ENCODE measurements at places on chromosomes 5 and 9.

GRCh38 chr5:38607396-38607795 lies 51.0 kb upstream of the LIFR start:
- DNase-seq = no peak

DNA sequence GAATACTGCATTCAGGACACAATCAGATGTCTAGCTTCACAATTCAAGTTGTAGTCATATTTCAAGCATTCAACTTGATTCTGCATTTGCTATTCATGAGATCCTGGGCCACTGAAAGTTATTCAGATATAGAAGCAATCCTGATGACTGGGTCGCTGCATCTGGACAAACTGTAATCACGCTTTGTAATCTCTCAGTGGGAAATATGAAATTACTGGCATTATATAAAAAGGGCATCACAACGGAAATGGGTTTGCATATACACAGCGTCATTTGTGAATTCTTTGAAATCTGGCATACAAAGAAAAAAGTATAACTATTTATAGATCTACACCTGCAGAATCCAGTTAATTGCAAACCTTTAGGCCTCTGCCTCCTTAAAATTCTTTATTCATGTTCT lies 102.2 kb downstream of the PARP8 start:
- DNase-seq = no peak

GRCh38 chr9:117714282-117714681 lies 10.1 kb downstream of the TLR4 start:
- DNase-seq = no peak

DNA sequence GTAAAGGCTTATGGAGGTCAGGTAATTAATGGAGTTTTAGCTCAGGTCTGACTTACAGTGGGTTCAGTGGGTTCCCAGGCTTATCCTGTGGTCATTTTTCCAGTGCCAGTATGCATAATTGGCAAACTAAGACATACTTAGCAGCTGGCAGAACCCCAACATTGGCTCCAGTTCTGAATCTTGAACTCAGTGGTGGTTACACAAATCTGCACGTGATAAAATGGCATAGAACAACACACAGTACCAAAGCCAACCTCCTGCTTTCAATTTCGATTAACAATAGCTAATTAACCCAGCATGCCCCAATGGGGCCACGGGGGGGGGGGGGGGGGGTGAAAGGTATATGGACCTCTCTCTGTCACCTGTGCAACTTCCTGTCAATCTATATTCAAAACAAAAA lies 19.0 kb upstream of the BARX1 start:
- DNase-seq = no peak

- DNase-seq = no peak
Measured at GRCh38 chr9:84755380-84755779, 85.9 kb downstream of the NTRK2 start.

GRCh38 chr9:96665789-96666188 lies 10.7 kb upstream of the PRXL2C start:
- DNase-seq = no peak

DNA sequence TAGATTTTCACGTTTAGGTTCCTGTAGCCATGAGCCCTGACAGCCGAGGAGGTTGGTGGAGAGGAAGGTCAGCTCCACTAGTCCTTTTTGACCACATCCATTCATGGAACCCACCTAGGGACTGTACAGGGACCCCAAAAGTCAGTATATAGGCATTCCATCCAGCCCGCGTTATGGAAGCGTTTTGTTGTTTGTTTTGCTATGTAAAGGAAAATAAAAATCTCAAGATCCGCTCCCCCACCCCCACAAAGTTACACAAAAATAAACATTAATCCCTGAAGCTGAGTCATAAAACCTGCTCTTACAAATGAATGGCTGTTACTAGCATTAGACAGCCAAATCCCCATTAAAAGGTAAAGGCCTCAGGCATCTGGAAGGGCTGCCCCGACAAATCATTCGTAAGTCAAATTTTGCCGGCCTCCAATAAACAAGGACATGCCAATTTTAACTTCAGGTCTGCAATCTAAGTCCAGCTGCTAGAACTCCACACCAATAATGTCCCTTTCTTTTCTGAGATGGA lies 292.9 kb downstream of the MED10 start:
- no peak for DNase-seq

- no peak for DNase-seq
Measured at GRCh38 chr5:111211341-111211740, 12.8 kb upstream of the CAMK4 start.

DNA sequence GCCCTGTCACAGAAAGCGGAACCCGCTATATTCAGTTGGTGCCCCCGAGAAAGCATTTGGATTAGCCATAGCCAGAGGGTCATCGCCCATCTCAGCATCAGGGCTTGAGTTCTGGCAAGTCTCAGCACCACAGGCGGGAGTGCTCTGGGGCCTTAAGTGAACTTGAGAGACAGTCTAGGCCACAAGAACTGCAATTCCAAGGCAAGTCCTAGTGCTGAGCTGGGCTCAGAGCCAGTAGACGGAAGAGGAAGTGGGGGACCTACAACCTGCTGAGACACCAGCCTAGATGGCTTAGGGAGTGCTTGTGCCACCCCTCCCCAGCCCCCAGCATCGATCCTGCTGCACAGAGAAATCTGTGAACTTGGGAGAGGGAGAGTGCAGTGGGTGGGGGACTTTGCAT lies 594.9 kb downstream of the CCDC171 start:
- DNase-seq = no peak

DNA sequence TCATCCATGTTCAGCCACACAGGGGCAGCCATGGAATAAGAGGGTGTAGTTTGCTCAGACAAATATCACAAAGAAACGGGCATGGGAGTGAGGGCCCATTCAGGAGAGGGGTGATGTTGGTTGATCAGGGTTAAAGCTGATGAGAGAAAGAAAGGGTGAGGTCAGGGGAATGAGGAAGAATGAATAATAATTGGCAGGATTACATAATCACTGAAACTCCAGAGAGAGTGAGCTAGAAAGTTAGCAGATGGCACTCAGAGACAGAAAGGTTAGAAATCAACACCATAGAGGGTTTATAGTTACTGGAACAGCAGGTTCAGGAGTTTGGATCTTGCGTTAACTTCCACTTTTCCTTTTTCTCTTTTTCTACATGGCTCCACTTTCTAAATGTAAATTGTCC lies 113.9 kb downstream of the TAF11L14 start:
- no peak for DNase-seq

DNA sequence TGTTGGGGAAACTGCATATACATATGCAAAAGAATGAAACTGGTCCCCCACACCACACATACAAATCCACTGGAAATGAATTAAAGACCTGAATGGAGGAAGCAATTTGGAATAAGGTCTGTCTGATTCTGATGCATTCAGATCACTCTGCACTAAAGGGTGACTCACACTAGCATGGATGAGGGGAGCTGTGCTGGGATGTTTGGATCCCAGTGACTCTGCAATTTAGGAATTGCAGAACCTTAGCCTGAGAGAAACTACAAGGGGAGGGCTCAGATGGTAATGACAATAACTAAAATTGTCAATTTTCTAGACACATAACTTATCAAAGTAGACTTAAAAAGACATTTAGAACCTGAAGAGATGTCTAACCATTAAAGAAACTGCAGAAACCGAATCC lies 312.0 kb downstream of the CDK5RAP2 start:
- DNase-seq = no peak

DNA sequence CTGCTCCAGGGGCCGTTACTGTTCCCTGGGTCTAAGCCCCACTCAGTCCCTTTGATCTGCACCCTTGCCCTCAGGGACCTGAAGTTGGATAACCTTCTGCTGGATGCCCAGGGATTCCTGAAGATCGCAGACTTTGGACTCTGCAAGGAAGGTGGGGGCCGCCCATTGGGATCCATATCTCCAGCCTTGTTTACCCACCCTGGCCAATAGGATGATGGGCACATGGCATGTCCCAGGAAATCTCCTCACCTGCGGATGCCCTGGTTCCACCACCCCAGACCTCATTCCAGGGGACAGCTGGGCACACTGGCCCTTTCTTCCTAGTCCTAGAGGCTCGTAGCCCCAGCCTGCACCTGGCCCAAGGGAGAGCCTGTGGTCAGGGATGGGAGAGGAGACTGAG lies 5.5 kb downstream of the ZDHHC12 start:
- no peak for DNase-seq

- DNase-seq = no peak
Measured at GRCh38 chr9:135009794-135010585, 77.5 kb upstream of the OLFM1 start.

- DNase-seq = no peak
Measured at GRCh38 chr5:126975796-126976195, 54.6 kb downstream of the MARCHF3 start.

DNA sequence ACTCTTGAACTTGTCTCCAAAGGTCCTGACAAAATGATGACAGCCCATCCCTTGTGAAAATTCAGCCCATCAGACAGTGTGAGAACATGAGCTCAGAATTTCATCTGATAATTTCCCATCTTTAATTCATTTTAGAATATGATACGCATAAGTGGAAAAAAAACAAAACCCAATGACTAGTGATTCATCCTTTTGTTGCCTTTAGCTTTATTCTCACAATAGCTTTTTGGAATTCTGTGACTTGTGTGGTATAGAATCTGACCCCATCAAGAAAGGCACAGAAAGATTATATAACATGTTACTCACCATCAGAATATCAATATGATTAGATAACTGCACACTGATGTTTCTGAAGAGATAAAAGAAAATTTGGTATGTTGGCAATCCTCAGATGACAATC lies 16.1 kb upstream of the TMED7 start:
- no peak for DNase-seq

DNA sequence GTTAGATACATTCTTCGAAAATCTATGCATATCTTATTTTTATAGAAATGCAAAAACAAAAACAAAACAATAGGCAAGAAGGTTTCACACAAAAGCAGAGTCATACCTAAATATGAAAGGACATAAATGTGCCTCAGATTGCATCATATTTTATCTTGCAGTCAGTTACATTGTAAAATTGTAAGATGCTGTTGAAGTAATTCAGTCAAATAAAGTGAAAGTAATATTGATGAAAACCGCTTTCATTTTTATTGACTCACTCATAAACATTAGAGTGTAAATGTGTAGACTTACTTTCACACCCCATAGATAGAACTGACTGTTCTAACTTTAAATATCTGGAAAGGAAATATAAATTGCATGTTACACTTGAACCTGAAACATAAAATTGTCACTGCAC lies 931.5 kb upstream of the NUDT12 start:
- DNase-seq = no peak

GRCh38 chr9:133269537-133270362 lies 5.3 kb downstream of the ABO start:
- no peak for DNase-seq

DNA sequence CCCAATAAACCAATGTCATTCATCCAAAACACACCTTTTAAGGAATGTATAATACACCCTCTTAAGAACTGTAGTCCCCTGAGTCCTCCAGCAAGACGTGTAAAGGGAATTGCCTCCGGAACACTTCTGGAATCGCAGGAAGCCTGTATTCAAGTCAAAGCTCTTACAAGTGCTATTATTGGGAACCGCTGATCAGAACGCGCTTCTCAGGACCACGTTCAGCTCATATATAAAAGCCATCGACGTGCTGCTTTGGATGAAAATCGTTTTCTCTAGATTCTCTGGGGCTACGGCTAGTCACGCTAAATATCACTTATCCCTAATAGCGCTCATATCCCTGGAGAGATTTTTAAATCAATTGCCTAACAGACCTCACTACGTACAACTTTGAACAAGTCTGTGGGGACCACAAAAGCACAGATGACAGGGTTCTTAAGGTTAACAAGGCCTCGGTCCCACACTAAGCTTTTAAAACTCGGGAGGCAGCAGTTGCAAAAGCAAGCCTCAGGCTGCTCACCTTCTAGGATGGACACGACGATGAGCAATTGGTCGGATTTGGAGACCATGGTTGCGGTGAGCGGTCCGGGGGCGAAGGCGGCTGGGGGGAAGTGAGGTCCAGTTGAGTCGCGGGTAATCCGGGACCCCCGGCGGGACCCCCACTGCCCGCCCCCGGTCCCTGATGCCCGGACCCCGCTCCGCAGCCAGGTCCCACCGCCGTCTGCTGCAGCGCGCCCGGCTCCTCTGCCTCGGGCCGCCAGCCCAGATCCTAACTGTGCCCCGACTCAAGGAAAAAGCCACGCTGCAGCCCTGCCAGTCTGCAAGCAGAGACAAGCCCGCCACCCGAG lies 548 bp downstream of the CEP120 start:
- no peak for DNase-seq

- no peak for DNase-seq
Measured at GRCh38 chr5:137600721-137601360, 101.7 kb upstream of the SPOCK1 start.

DNA sequence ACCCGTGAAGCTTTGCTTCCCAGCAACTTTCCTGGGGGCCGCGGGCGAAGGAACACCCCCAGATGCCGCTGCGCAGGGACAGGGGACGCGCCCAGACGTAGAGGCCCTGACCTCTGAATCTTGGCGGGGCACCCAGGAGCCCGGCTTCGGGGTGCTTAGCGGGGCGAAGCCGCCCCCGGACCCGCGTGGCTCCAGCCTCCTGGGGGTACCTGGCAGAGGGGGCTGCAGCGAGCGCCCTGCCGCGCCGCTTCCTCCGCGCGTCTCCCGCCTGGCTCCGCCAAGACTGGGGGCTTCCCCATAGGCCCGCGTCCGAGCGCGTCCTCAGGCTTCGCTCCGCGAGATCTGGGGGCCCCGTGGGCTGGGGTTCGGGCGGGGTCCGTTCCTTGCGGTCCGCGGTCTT lies 23.0 kb upstream of the ZNF782 start:
- no peak for DNase-seq

GRCh38 chr5:95048628-95049027 lies 236.3 kb downstream of the MCTP1 start:
- no peak for DNase-seq

- DNase-seq = no peak
Measured at GRCh38 chr5:146112476-146112875, 7.1 kb upstream of the PLAC8L1 start.

DNA sequence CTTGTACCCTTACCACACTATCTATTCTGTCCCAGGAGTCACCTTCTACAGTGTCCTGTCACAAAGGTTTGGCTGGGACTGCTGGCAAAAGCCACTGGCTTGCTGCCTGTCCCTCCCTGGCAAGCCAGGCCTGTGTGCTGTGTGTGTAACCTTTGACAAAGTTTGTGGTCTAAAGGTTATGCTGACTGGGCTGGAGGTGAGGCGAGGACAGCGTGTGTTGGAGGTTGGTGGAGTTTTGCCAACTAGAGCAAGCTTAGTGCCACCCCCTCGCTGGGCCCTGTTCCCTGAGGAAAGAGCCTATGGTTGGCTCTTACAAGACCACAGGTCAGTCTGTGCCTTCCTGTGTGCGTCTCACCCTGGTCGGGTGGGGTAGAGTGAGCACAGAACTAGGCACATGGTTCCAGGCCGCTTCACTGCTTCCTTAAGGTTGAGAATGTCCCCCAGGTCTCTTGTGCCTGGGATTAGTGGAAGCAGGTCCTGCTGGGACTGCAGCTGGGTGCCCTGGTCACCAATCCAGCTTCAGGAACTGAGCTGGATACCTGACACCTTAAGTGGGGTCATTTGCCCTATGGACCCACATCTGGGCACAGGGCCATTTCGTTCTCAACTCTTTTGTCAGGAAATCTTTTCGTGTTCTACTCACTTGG lies 152.2 kb downstream of the GADD45G start:
- no peak for DNase-seq

GRCh38 chr5:9046756-9047481 lies 499.0 kb downstream of the SEMA5A start:
- DNase-seq = no peak

All from GM13976 (cell line).